ENCODE measurements at places on chromosomes 1 and 21.

- DNase-seq: peak; percentile 61
These were observed 12.9 kb upstream of the FYB2 start for GRCh38 chr1:56831871-56832693.

DNA sequence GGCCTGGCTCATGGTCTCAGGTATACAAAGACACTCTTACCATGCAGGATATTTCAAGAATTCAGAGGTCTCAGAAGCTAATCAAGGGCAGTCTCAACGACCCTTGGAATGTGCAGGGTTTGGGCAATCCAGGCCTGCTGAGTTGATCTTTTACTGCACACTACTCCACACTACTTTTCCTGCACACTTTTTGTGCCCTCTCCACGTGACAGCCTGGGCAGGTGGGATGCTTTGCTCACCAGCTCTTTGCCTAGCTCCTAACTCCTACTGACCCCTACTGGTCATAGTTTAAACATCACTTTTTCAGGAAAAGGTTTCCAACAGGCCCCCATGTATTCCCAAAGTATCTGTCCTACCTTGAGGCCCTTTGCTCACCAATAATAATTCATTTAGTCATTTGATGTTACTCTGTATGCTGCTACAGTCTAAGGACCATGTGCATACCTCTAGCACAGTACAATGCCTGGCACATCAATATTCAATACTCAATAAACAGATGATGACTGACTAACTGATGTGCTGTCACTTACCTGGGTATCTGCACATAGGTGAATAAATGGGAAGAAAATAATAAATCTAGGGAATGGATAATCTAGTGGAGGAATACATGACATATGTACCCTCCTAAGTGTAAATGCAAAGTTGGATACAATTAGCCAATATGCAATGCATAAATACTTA, 9.6 kb downstream of the DUSP23 start:
- DNase-seq: no peak

- no peak for DNase-seq
These were observed 292.9 kb downstream of the PTGER3 start for GRCh38 chr1:70754701-70755100.

GRCh38 chr1:111880881-111881837, 108.3 kb downstream of the KCND3 start:
- DNase-seq: no peak

GRCh38 chr1:204940591-204940990, 69.9 kb downstream of the NFASC start:
- DNase-seq: no peak

DNA sequence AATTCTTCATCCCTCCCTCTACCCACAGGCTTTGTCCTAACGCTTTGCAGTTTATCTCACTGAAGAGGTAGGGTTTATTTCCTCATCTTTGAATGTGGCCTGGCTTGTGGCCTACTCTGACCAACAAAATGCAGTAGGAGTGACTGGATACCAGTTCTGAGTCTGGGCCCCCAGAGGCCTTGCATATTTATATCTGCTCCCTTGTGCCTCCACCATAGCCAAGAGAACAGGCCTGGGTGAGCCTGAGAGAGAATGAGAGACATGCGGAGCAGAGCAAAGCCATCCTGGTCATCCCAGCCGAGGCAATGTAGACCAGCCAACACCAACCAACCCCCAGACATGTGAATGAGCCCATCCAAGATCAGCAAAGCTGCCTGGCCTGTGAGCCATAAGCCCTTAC, 30.3 kb downstream of the SMIM12 start:
- DNase-seq: no peak

DNA sequence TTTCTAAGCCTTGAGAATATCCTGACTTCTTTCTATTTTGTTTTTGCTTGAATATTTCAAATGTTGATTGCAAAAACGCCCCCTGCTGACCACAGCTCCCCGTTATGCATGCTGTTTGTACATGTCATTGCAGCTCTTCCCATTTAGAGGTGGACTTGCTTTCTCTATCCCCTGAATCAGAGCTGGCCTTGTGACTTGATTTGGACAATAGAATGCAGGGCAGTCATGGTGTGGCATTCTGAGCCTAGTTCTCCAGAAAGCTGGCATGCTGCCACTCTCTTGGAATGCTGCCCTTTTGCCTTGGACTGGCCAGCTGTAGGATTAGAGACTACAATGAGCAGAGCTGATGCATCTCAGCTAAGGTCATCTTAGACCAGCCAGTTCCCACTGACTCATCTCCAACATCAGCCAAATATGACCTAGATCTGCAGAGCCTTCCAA, 1561.5 kb downstream of the MRPL39 start:
- DNase-seq: no peak

All from naive thymus-derived CD4-positive, alpha-beta T cell (primary cell).